ENCODE measurements at places on chromosomes 16 and 17.

DNA sequence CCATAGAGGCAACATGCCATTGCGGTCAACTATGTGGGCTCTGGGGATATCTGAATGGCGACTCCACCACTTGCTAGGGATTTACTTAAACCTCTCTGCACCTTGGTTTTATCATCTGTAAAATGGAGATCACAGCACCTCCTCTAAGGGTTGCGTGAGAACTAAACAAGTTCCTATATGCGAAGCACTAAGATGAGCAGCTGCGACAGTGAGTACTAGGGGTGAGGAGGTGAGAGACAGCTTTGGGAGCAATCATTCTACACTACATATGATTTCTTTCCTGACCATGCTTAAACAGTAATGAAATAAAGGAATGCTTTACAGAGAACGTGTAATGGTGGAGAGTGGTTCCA lies 61.4 kb downstream of the CREBBP start:
- DNase-seq: no peak

GRCh38 chr17:34099859-34100515 lies 155.1 kb upstream of the CCL2 start:
- no peak for DNase-seq

DNA sequence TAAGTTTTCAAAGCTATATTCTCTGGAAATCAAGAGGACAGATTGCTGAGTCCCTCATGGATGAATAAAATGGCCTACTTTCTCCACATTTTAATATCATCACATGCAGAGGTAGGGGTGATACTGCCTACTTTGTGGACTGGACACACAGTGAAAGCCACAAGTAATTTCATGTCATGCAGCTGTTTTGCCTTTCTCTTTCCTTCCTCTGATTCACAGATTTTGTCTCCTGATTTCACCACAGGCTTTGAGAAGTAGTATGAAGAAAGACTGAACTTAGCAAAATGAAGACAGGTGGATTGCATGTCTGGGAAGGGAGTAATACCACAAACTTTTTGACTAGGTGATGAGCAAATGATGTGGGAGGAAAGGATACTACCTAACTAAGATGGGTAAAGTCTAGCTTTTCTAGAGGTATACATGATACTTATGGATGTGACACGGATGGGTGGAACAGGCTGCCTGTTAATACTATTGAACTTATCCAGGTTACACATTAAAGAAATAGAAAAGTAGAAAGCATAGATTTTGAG lies 478.4 kb upstream of the GOT2 start:
- DNase-seq: no peak

DNA sequence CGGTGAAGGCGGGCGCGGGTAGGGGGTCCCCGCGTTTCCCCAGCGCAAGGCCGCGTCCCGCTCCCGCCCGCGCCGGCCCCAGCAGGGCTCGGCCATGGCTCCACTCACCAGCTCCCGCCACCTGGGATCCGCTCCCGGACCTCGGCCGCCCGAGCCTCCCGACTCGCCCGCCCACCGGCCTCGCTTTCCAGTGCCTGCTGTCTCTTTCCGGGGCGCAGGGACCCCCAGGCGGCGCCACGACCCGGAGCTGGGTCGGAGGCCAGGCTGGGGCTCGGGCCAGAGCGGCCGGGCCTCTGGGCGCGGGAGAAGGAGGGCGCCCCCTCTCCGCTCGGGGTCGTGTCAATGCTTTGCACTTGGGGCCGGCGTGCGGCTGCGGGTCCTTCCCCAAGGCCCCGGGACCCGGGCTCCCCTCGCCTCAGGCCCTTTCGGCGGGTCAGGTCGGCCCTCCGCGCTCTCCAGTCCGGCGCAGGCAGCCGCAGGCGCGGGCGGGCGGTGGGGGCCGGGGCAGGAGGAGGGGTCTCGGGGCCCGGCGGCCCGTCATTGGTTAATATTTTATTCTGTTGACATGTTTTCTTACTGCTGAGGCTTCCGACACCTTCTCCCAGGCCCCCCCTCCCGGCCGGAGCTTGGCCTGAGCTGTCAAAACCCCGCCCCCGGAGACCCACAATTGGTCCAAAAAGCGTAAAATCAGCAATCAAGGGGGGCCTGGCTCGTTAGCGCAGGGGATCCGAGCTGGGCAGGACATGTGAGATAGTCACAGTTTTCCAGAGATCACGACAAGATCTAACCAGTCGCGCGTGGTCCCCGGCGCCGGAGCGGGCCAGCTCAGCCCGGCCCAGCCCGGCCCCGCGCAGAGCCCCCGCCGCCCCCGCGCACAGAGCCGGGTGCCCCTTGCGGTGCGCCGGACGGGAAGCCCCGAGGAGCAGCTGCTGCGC lies at the start of gene TBX2:
Gene TBX2 (plus strand): TSS at position 713 of the 935 bp plus-strand sequence. CDS start 334 bp downstream, outside the sequence.
- DNase-seq: peak; percentile 85

GRCh38 chr17:79978548-79978855 lies 57.2 kb downstream of the TBC1D16 start:
- no peak for DNase-seq

- DNase-seq: no peak
These were observed 2.8 kb upstream of the NAT9 start for GRCh38 chr17:74778960-74779359.

GRCh38 chr17:49959183-49959935 lies 9.6 kb upstream of the DLX4 start:
- peak; percentile 71 for DNase-seq

- DNase-seq: no peak
These were observed 56.7 kb downstream of the CCDC42 start for GRCh38 chr17:8687737-8688466.

DNA sequence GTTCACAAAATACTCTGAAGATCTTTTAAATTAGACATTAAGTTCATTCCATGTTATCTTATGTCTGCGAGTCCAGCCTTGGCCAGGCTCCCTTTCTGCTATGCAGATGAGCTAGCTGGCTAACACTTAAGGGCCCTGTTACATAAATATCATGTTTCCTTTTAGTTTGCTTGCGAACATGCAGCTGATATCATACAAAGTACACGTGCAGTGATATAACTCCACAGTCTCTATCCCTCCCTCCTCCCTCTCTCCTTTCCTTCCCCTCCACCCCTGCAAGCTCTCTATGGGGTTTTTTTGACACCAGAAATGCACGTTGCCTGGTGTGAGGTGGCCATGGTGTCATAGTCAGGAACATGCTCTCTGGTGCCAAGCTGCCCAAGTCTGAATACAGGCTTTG lies 46.1 kb downstream of the ARHGAP17 start:
- no peak for DNase-seq

DNA sequence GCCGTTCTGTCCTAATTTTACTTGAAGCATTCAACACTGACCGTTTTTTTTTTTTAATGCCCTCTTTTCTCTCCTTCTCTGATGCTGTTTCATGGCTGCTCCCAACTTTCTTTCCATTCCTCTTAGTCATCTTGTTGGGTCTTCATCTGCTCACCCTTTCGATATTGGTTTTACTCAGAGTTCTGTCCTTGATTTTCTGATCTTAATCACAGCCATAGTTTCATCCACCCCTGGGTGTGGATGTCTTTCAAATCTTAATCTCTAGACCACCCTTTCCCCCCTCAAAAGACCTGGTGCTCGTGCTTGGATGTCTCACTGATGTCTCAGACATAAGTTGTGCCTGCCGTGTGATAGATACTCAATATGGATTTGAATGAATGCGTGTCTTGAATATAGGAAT lies 22.4 kb downstream of the NDEL1 start:
- DNase-seq: no peak

DNA sequence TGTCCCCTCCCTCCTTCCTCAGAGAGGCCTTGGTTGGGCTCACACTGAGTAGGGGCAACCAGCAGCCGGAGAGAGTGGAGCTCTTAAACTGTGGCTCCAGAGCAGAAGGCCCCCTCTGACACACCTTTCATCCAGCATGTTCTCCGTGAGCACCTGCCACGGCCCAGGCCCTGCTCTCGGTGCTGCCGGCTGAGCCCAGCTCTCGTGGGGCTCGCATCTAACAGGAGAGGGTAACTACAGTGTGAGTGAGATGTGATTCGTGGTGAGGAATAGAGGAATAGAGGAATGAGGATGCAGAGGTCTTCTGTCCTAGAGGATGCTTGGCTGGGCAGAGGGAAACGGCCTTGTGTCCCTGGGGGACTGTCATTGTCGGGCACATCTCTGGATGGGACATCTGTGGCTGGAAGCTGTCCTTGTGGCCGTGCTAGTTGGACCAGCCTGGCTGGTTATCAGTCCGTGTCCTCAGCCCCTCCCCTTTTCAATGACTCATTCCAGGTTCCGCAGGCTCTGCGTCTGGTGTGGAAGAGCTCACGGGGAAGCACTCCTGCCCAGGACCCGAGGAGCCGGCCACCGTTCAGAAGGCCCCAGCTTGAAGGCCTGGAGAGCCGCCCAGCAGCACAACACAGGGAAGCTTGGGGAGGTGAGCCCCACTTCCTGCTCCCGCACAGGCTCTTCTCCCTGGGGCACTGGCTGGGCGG lies 11.9 kb upstream of the DNASE1 start:
- peak; percentile 81 for DNase-seq

DNA sequence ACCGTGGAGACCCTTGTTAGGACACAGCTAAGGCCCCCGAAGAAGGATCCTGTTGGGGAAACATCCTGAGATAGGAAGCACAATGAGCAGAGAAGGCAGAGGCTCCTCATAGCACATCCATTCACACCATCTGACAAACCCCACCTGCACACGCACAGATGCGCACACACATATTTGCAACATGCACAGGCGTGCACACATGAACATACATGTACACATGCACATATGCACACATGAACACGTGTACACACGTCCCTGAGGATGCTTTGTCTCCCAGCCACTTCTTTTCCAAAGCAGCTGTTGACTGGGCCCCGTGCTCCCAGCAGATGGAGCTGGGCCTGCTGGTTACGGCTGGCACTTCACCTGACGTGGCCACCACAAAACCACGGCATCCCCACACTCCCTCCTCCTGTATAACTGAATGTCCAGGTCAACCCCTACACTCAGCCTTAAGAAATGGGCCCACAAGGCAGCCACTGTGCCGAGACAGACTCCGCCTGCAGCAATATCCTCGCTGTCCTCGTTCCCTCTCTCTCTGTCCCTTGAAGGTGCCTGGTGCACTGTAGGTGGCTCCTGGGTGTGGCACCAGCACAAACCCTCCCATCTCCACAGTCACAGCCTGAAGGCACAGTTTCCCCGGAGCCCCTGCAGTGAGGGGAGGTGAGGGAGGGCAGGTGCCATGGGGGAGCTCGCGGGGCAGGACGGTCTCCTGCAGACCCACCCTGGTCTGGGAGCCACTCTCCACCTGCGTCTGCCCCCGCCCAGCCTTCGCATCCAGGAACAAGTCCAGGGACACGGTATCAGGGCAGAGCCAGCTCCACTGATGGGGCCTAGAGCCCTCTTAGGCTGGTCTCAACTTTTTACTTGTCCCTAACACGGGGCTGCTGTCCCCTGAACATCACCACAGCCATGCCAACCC lies 183.0 kb downstream of the RBFOX3 start:
- peak; percentile 18 for DNase-seq

DNA sequence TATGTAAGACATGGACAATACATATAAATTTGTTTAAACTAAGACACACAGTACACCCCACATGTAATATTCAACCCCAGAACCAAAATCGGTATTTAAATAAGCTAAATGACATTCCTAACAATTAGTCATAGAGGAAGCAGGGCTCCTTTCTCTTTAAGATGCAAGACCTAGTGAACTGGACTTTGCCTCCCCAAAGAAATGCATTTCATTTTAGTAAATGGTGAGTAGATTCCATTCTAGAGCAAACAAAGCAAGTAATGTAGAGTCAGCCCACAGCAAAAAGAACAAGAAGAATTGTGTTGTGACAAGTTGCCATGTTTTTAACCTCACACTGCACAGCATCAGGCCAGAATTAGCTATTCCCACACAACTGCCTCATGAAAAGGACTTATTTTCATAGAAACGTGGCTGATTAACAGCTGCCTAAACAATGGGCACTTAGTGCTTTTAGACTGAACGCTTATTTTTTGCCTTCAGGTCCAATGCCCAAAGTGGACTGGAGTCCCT lies 14.4 kb downstream of the DNAJC7 start:
- peak; percentile 39 for DNase-seq

DNA sequence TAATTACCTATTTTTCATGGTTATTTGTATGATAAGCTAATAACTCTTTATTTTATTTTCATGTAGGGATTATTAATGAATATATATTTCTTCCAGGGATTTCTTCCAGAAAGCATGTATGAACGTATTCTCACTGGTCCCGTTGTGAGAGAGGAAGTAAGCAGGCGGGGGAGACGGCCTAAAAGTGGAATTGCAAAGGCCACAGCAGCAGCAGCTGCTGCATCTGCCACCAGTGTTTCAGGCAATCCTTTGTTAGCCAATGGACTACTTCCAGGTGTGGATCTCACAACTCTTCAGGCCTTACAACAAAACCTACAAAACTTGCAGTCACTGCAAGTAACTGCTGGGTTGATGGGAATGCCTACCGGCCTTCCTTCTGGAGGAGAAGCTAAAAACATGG lies 110.3 kb upstream of the RBL2 start:
- no peak for DNase-seq

DNA sequence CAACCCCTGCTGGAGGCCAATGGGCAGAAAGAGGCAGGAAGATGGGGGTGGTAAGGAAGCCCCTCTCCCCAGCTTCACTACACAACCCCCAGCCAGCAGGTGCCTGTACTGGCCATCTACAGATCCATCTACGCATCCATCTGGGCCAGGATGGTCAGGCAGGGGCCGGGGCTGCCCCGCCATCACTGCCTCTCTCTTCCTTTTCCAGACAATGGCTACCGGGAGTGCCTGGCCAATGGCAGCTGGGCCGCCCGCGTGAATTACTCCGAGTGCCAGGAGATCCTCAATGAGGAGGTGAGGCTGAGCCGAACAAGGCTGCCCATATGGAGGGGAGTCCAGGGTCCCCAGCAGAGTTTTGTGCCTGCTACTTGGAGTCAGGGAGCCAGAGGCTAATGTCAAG lies 23.5 kb upstream of the SPPL2C start:
- DNase-seq: no peak

DNA sequence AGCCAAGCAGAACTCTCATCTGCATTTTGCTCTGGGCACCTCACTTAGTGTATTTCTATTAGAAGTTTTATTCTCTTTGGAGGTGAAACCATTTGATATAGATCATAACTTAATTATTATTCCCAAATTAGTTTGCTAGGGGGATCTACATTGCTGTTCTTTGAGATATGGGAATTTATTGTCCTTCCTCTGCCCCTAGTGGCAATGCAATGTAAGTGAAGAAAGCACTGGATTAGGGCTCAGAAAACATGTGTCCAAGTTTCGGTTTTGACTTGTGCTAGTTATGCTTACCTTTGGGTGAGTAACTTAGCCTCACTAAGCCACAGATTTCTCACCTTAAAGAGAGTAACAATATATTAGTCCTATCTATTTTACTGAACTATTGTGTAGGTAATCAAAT lies 2.9 kb downstream of the KRT39 start:
- peak; percentile 38 for DNase-seq

DNA sequence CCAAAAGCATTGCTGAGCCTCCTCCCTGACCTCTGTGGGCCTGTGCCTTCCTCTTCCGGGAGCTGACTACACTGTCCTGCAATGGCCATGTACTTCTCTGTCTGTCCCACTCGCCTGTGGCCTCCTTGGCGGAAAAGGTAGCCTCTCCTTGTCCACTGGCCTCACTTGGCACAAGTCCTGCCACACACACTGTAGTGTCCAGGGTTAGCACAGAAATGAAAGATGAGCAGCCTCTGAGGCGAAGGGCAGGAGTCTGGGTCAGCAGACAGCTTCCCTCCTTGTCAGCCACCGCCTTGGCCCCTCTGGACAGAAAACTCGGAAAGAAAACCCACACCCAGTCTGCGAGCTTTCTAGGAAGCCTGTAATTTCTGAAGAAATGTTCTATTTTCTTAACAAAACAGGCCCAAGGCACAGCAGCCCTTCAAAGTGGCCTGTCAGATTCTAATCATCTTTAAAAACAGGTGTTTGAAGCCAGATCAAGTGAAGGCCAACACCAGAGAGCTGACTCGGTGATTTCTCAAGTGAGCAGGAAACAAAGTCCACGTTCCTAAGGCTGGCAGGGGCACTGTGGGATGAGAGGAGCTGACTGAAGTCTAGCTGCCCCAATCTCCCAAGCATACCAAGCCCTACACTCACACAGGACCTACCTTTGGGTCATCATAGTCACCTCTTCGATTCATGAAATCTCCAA lies 67.2 kb downstream of the GTF3C1 start:
- no peak for DNase-seq
